Peyer's patch (tissue), 4 donors: ENCODE measurements at places on chromosomes 1 and 21. TPM values are rescaled to one million over a fixed set of nuclear protein-coding genes. Genes with fewer than 3 reads are reported as not detected.

DNA sequence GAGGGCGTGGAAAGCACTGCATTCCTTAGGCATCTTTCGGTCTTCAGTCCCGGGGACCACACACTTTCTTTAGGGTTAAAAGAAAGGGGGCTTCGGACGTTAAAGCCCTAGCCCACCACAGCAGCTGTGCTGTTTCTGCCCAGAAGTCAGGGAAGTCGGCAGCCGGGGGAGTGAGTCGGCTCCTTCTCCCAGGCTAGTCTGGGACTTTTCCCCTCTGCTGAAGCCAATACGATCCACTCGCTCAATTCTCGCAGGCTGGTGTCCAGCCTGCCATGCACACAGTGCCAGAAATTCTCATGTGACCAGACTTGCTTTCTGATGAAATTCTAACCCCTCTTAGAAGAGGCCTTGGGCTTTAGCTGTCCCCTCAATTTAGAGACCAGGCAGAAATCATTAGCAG is 67.7 kb downstream of the BCAR3 start:
- DNase-seq: no peak

DNA sequence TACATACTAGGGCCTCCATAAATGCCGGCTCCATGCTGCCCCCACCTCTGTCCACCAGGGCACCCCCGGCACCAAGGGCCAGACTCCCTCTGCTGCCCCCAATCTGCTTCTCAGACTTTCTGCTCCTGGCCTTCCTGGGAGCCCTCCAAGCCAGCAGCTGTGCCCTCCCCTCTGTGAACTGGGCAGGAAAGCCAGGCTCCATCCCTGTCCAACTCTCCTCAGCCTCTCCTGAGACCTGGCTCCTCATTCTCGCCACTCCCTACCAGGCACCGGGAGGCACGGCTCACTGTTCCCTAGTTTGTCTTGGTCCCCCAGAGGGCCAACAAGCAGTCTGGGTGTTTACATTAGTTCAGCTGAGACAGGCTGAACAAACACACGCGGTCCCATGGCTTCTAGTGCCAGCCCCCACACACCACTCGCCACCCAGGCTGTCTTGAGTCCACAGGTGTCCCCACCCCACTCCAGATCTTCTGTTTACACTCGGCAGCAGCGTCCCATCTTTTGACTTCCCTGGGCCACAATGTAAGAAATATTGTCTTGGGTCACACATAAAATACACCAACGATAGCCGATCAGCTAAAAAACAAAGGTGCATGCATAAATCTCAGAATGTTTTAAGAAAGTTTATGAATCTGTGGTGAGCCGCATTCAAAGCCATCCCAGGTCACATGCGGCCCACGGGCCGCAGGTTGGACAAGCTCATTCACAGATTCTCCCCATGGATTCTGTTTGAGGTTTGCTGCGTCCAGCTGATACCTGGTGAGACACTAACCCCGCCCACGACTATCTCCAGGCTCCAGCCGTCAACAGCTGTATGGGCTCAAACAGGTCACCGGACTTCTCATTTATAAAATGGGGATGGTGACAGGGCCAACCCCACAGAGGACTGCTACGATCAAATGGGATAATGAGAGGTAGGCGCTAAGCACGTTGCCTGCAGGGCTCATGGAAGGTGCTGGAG is 29.5 kb upstream of the ECE1 start:
- DNase-seq: no peak

GRCh38 chr21:38080888-38081287 is 164.6 kb upstream of the KCNJ6 start:
- DNase-seq: no peak

IL20 gene
- total RNA-seq: not detected

DNA sequence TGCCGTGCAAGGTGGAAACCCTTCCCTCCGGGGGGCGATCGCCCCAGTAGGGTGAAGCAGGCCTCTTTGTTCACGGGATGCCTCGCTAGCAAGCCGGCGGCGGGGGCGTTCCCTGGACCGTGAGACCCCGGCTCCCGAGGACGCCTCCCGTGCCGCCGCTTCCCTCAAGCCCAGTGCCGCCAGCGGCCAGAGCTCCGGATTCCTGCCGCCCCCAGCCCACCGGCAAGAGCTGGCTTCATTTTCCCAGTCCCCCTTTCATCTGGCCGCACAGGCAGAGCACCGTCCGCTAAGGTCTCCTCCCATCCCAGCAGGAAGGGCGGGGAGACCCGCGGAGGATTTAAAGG is 16.3 kb downstream of the IER5 start:
- peak; percentile 65 for DNase-seq

C1QC gene
- total RNA-seq: 30.1 TPM

DNA sequence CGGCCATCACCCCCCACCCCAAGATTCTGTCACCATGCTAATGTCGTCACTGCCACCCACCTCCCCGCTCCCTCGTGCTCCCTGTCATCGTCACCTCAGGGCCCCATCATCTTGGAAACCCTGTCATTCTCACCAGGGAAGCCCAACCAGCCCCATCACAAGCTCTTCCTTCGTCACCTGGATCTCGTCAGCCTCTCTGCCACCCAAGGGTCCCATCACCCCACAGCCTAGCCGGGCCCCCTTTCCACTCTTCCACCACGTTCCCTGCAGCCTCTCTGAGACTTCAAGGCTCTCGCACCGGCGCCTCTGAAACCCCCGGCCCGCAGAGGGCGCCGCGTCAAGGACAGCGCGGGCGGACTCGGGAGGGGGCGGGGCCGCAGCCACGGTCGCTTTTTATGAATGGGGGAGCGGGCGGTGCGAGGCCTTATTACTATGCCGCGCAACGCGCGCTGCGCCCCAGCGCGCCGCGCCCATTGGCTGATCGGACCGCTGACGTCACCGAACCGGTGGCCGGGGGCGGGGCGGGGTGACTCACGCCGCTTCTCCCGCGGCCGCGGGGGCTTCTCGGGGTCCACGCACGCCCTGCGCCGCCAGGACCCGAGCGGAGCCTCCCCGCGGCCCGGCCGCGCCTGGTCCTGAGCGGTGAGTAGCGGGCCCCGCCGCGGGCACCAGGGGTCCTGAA is at the start of gene GPR3:
GPR3 (plus strand) TSS at position 527 of the 682 bp plus-strand sequence. CDS start 1,177 bp downstream, outside the sequence.
- DNase-seq: peak; percentile 90

- DNase-seq: no peak
Measured at GRCh38 chr1:78048446-78048845, 2.7 kb downstream of the GIPC2 start.

DNA sequence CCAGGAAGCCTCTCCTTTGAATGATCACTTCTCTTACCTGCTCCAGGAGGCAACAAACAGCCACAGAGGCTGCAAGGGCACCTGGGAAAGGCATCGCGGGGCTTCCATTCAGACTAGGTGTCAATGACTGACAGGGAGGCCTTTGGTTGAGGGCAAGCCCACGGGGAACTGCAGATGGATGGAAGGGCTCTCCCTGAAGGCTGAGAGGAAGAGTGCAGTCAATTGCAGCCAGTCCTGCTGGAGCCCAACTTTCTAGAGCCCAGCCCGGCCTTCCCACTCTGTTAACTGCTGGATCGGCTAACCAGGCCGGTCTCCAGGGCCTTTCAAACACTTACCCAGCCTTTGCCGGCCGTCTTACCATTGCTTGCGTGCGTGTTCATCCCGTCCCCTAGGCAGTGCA is 89.3 kb downstream of the LACTBL1 start:
- no peak for DNase-seq

DNA sequence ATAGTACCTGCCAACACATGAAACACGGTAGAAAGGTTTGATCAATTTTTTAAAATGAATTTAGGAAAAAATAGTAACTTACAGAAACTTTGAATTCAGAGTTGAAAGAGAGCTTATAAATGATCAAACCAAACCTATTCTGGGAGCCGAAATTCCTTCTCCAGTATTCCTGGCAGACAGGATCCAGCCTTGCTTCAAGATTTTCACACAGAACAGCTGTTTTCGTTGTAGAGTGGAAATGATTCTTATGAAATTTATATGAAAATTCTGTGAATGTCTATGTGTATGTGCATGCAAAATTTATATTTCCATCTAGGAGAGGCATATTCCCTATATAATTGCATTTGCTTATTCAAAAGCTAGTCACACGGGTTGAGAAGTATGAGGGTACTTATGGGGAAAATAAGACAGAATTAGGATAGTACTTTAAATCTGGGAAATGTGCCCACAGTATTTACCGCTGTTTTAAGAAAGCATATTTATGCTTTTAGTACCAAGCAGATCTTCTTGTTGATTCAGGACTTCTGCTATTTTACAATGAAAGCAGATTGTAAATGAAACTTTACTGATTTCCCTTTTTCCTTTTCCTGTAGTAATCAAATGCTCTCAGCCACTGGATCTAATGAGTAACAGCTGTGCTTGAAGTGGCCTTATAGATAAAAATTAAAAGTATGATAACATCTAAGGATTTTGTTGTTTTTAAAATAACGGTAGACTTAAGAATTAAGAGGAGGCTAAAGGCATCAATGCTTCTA is 30.4 kb downstream of the PRRX1 start:
- DNase-seq: no peak

TMEM201 gene
- total RNA-seq: 9.9 TPM

GRCh38 chr1:164650531-164650930 is 91.5 kb downstream of the PBX1 start:
- DNase-seq: no peak

BNIPL gene
- not detected for total RNA-seq

C1QTNF12 gene
- 58.0 TPM for total RNA-seq

- DNase-seq: no peak
Measured at GRCh38 chr1:167360120-167360519, 139.4 kb downstream of the POU2F1 start.

SLC9C2 gene
- not detected for total RNA-seq

C1orf53 gene
- not detected for total RNA-seq

CRNN gene
- total RNA-seq: 0.67 TPM

DNA sequence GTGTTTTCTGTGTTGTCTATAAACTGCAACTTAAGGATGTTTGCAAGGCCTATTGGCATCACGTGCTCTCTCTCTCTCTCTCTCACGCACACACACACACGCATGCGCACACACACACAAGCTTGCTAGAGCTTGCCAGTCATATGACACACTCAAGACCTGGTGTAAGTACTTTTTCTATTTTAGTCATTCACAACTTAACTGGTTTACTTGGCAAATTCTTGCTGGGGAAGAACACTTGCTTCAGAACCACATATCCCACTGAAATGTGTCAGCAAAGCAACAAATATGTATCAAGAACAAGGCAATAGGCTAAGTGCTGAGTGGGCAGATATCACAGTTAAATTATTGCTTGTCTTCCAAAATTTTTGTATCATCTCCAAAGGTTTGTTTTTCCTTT is 107.8 kb downstream of the DISC1 start:
- no peak for DNase-seq

DNA sequence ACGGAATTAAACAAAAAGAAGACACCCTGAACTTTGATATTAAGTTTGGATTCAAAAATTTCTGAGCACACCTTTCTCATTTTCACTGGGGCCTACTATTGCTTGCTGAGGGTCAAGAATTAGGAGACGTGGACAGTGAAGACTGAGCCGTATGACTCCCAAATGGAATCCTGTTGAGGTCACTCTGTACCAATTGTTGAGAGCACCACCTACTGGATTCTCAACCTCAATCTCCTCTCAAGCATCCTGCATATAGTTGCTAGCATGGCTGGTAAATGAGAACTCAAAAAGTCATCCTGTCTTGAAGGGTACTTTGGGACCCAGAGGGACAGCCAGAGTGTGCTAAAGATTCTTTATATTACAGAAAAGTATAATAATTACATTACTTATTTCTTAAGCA is 20.2 kb upstream of the MTR start:
- DNase-seq: no peak

DNA sequence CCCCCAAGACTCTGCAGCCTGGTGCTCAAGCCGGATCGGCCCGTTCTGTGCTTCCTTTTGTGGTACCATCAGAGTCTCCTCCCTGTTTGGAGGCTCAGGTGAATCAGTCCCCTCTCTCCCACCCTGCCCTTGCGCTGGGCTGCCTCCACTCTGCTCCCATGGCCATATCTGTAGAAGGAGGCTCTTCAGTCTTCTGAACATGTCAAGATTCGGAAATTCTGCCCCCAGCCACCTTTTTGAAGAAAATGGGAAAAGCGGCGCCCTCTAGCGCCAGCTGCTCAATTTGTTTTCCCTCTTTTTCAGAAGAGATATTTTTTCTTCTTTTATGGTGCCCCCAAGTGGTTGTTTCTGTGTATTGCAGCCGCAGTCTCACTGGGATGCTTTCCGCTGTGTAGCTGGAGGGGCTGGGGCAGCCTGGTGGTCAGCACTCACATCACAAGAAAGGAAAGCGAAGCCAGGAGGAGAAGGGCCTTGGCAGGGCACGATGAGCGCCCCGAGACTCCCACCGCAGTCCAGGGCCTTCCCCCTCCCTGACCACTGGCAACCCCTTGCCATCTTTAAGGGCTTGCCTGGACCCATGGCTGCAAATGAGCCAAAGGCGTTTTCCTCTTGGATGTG is 58.4 kb upstream of the CACNA1E start:
- peak; percentile 85 for DNase-seq

SLAMF6 gene
- 5.6 TPM for total RNA-seq

GRCh38 chr1:23868557-23869016 is 497 bp upstream of the FUCA1 start:
- no peak for DNase-seq

GRCh38 chr1:245197121-245197520 is 42.3 kb downstream of the KIF26B start:
- no peak for DNase-seq

GRCh38 chr1:99919220-99919619 is 50.6 kb upstream of the SLC35A3 start:
- no peak for DNase-seq

- no peak for DNase-seq
Measured at GRCh38 chr1:119782631-119783325, 14.1 kb upstream of the HMGCS2 start.

DNA sequence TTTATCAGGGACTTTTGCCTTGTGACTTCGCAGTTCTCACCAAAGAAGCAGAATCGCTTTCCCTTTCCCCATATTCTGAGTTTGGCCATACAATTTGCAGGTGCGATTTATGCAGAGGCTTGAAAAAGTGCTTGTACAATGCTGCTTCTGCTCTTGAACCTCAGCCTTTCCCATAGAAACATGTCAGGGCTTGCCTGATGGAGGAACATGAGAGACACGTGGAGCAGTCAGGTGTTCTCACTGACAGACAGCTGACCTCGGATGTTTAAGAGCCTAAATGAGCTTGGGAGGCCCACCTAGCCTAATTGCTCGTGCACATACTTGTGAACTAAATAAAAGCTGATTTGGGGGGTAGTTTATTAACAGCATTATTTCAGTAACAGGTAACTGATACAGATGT is 290.0 kb downstream of the S1PR1 start:
- DNase-seq: no peak

DNA sequence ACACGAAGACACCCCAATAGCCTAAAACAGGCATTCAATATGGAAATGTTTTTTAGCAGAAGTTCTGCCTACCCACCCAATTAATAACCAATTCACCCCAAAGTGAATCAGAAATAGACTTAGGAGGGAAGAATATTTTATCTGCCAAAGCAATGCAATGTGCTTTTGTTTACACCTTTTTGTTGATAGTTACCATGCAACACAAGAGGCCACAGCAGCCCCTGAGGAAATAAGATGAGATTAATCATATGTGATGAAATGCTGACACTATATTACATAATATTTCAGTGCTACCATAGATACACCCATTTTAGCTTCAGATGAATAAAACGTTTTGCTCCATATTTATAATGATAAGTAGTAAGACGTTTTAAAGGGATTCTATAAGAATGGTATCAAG is 60.9 kb upstream of the RGS2 start:
- no peak for DNase-seq

KAZN gene
- total RNA-seq: 25.5 TPM
